RWPE2 (cell line): ENCODE measurements at places on chromosomes 7 and 10.
A peak's percentile ranks its signal among the peaks of the same experiment; 100 is the strongest.

- DNase-seq: peak; percentile 32
These were observed 73.2 kb downstream of the NKX6-2 start for GRCh38 chr10:132712743-132713142.

DNA sequence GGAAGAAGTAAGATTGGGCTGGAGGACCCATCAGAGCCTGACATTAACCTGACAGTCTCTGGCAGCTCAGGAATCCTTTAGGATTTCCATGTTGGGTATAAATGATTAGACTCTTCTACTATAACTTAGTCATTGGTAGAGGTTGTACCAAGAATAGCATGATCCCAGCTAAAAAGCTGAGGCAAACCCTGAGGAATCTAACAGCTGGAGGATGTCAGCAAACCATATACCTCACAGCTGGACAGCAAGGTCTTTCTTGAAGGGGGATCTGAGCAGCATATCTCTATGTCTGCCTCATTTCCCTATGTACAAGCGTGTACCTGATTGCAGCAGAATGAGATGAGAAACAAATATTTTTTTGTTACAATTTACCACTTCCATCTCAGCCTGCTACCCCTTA, 103.2 kb downstream of the NPSR1 start:
- DNase-seq: no peak

DNA sequence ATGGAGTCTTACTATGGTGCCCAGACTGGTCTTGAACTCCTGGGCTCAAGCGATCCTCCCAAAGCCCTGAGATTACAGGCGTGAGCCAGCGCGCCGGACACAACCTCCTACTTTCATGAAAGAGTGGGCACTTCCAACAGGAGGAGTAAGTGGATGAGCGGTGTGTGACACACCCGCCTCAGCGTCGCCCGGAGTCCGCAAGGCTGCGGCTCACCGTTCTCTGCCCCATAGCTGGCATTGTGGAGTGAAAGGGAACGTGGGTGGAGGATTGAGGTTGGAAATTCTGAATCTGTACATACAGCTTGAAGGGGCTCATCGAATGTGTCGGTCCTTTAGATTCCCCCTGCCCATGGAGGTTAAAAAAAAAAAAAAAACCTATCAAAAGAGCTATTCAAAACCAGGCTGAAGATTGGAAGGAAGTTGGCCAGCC, 524 bp upstream of the PRXL2A start:
- no peak for DNase-seq

- peak; percentile 64 for DNase-seq
These were observed 9.8 kb downstream of the ATP6V1F start for GRCh38 chr7:128872394-128872824.

GRCh38 chr10:88693392-88694020, 12.5 kb upstream of the LIPK start:
- DNase-seq: no peak
